ENCODE measurements at places on chromosomes 2 and 18. TPM values are rescaled to one million over a fixed set of nuclear protein-coding genes. Genes with fewer than 3 reads are reported as not detected.

GRCh38 chr18:46715062-46715461 is 41.8 kb downstream of the ST8SIA5 start:
- H3K27ac ChIP-seq = no peak overlapping the region
- H3K27me3 ChIP-seq = peaks cover 16% of the 10 kb centered on the region
- no peak for DNase-seq
- no peaks in the 10 kb centered on the region for H3K36me3 ChIP-seq
- no peak overlapping the region for H3K4me3 ChIP-seq
- no peaks in the 10 kb centered on the region for H3K4me1 ChIP-seq

DNA sequence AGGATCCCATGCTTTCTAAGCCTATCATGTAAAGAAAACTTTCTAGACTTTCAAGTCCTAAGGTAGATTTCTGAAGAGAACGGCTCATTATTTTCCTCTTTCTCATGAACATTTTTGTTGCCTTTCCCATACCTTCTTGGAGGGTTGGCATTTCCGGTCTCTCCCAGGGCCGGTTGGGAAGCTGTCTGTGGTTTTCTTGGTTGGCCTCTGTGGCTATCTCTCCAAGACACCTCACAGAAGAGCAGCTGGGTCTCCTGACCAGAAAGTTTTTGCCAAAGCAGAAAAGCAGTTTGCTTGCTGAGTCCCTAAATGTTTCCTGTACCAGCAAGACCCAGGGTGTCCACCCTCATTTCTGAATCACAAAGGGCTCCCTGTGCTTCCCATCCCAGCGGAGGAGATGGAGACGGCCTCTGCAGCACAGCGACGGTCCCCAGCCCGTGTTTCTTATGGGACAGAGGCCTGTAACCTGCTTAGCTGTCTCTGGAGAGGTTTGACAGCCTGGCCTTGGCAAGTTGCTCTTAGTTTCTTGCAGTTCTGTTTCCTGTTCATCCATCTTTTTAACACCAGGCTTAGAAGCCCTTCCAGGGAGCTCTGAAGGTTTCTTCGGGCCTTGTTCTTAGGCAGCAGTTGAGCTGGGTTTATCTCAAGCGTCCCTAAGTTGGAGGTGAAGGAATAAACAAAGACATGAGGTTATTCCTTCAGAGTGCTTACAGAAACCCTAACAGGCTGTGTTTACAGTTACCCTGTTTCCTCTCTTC is 39.8 kb downstream of the GREB1 start:
- H3K27me3 ChIP-seq = no peaks in the 10 kb centered on the region
- H3K4me1 ChIP-seq = no peaks in the 10 kb centered on the region
- H3K27ac ChIP-seq = no peak overlapping the region
- H3K36me3 ChIP-seq = no peaks in the 10 kb centered on the region
- DNase-seq = no peak

GRCh38 chr2:696463-696862 is 19.3 kb upstream of the TMEM18 start:
- H3K4me1 ChIP-seq = no peaks in the 10 kb centered on the region
- no peak overlapping the region for H3K4me3 ChIP-seq
- no peak for DNase-seq
- peaks cover 16% of the 10 kb centered on the region for H3K27me3 ChIP-seq
- H3K27ac ChIP-seq = no peak overlapping the region

The RAX gene
- total RNA-seq = not detected

The PLEK gene
- total RNA-seq = 28.4 TPM

The RMDN2 gene
- 5.0 TPM for total RNA-seq

Measured in T-cell (primary cell).